ENCODE measurements at places on chromosomes 11 and 22.
A peak's percentile ranks its signal among the peaks of the same experiment; 100 is the strongest.

GRCh38 chr22:49960159-49961004 is at the start of gene PIM3:
Gene PIM3, plus strand, starts transcription at chr22:49960772. Its CDS starts 176 bp downstream, at chr22:49960948.
- peak; percentile 97 for DNase-seq

DNA sequence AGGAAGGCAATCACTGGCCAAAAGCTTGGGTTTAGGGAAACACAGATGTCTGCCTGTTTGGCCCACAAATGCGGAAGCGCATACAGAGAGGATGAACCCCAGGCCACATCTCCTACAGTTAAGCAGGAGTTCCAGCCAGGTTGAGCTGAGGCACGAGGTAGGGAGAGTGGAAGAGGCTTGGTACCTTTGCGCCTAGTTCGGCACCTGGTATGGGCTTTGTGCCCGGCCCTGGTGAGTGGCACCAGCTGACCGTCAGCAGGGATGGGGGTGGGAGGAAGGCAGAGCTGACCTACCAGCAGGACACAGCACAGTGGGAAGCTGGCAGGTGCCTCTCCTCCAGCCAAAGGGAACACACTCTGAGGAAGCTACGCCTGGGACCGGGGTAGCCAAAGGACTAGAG is 57.6 kb downstream of the KCNC1 start:
- DNase-seq: no peak

DNA sequence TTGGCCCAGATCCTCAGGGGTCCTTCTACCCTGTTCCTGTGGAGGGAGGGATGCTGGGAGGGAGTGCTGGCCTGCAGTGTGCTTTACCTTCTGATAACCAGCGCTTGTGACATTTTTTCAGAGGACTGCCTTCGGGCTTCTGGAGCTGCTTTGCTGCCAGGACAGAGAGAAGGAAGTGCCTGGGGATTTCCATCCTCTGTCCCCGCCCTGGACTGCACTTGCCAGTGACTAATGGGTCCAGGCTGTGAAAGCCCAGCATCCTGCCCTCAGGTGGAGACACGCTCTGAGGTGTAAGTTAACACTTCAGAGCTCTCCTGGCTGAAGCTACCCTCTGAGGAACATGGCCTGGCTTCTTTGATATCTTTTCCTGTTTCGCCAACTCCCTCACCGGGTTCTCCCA is 158.7 kb upstream of the SYT13 start:
- no peak for DNase-seq

GRCh38 chr11:105229761-105230160 is 90.2 kb upstream of the CARD18 start:
- no peak for DNase-seq

GRCh38 chr22:47423861-47424820 is 661.7 kb downstream of the TBC1D22A start:
- DNase-seq: no peak

GRCh38 chr22:46011627-46012181 is 34.7 kb upstream of the WNT7B start:
- no peak for DNase-seq

DNA sequence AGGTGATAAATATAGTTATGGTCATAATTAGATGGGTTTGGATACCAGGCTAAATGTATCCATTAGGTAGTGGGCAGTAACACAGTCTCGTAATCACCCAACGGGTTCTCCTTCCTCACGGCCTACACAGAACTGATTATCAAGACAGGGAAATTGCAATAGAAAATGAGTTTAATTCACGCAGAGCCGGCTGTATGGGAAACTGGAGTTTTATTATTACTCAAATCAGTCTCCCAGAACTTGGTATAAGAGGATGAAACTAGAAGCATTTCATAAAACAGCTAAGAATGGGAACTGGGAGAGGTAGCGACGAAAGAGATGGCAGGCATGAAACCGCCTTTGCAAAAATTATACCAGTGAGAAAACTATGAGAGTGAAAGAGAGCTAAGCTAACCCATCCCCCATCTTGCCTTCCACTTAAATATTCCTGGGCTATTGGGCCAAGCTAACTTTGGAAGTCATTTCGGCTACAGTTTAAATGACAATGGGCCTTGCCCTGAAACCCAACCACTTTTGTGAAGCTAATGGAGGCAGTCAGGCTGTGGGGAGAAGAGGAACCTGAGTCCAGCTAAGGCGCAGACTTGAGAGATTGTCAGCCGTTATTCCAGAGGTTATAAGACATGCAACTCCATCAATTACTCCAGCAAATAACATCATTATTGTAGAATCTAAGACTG is 29.6 kb downstream of the CTSC start:
- no peak for DNase-seq

DNA sequence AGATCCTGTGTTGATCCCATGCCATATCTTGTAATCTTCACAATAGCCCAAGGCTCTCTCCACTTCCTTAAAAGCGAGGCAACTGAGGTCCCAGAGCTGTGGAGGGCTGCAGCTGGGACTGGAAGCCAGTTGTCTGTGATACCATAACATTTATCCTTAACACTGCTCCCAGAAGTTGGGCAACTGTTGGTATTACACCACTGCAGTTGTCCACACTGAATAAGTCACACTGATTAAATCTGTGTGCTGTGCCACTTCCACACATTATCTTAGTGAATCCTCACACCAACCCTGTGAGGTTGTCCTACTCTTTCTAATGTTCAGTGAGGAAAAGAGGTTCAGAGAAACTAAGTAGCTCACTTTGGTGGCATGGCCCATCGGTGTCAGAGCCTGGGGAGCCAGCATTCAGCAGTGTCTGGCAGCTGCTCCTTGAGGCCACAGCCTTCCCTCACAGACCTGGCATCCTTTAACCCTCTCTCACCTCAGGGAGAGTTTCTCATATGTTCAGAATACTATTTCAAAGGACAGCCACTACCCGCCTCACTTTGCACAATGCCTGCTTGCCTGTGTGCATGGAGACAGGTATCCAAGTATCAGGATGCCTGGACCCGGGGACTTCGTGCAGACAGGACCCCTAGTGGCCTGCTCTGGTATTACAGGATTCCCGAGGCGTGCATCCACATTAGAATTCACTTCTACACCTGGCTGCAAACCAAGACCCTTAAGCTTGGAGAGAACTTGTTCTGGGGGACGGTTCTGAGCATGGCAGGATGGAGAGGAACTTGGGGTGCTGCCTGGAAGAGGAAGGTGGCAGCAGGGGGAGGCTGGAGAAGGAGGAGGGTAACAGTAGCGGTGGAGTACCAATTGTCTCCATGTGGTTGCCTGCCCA is 221.9 kb upstream of the TBCEL start:
- DNase-seq: peak; percentile 53

DNA sequence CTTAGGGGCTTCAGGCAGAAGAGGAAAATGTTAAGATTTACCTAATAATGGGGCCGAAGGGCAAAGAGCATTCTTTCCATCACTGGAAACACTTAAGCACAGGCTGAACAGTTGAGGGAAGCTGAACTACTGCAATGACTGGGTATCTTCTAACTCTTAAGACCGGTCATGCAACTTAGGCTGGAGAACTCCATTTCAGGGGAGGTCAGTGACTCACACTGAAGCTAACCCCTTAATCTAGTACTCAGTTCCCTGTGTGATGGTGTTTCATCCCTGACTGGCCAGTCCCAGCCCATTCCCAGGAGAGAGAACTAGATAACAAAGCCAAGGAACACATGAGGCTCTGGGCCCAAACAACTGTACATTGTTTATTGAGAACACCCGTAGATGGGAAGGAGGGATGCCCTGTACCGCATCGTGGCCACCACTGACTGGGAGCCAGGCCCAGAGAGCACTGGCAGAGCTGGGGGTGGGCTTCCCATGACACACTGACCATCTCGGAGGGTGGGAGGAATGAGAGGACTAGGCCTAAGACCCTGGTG is 10.5 kb downstream of the RPL27A start:
- DNase-seq: no peak

GRCh38 chr11:15911377-15912044 is 444.8 kb downstream of the SOX6 start:
- DNase-seq: no peak

DNA sequence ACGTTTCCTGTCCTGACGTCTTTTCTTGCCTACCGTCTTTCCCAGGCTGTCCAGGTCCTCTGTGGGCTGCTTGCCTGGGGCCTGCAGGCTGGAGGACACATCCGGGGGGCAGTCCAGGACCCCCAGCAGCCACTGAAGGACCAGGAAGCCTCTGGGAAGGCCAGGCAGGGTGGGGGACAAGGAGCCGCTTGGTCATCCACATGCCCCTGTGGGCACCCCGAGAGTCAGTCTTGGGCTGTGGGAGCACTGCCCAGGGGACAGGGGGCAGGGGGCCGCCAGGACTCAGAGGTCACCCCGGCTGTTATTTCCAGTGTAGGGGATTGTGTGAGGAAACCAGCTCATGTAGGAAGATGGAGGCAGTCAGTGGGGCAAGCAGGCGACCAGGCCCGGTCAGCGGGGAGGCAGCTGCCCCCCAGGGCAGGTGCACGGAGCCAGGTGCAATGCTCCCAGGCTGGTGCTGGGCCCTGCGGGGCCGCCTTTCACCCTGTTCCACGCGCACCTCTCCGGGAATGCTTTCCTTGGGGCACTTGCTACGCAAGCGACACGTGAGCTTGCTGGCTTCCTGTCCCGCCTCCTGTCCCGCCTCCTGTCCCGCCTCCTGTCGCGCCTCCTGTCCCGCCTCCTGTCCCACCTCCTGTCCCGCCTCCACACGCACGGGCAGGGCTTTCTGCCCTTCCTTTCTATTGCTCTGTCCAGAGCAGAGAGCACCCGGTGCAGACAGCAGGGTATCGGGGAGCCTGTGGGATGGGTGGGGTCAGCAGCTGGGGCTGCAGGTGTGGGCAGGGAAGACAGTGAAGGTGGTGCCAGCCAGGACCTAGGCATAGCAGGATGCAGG is 39.5 kb downstream of the MUC5B start:
- DNase-seq: no peak

GRCh38 chr11:33045551-33046255 is 6.3 kb downstream of the TCP11L1 start:
- no peak for DNase-seq

GRCh38 chr11:8288824-8289491 is 25.3 kb upstream of the LMO1 start:
- no peak for DNase-seq

GRCh38 chr22:19419464-19420178 is 11.9 kb downstream of the HIRA start:
- DNase-seq: no peak

DNA sequence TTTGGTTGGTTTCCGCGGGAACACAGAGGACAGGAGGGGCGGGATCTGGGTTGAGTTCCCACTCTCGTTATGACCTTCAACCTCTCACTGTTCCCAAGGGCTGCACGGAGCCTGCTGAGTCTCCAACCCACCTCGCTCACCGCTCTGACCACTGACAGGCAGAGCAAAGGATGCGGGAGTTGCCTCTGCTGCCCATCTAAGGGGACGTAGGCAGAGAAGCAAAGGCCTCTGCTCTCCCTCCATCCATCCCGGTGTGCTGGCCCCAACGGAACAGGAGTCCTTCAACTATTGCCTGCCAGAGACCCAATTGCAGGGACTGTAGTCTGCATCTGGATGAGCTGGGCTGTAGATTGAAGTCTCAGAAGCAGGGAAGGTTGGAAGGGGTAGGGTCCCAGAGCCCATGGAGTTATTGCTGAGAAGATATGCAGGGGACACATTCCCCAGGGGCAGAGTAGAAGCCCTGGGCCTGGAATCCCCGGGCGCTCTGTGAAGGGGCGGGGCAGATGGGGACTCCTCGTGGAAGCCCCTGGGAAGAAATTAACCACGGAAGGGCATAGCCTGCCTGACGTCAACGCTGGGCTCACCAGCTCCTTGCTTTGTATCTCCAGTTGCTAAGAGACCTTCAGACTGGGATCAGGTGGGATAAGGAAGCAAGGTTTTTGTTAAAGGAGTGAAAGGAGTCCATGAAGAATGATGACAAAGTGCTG is 12.7 kb upstream of the FXYD2 start:
- DNase-seq: no peak

GRCh38 chr11:91293119-91293518 is 931.5 kb upstream of the FAT3 start:
- no peak for DNase-seq

DNA sequence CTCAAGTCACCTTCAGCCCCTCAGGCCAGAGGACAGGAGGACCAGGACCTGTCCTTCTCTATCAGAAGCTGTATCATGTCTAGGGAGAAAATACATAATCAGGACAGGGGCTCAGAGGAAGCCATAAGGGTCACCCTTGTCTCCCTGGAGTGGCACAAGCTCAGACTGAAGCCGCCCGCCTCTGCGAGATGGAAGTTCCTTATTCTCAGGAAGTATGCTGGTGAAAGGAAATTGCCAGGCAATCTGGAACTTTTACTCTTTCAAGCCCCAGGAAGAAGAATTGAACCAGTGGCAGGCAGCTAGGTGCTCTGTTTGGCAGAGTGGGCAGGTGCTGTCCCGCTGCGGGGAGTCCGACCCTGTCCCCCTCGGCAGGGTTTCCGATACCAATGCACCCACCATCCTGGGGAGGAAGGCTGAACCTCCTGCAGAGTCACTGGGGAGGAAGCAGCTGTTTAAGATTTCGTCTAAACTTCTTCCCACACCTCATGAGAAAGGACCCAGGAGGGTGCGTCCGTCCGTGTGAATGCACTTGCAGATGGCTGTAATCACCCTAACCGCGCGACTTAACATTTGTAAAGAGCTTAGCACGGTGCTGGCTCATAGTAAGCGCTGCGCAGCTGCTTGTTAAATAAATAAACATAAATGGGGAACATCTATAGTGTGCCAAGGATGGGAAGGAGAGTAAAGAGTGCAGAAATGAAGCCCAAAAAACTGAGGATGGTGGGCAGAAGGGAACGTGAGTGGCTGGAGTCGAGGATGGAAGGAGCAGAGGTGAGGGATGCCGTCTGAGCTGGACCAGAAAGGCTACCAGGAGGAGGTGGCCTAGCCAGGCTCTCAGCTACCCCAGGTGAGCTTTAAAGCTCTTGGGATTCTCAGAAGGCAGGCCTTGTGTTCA is 5.0 kb upstream of the ANO1 start:
- DNase-seq: no peak

DNA sequence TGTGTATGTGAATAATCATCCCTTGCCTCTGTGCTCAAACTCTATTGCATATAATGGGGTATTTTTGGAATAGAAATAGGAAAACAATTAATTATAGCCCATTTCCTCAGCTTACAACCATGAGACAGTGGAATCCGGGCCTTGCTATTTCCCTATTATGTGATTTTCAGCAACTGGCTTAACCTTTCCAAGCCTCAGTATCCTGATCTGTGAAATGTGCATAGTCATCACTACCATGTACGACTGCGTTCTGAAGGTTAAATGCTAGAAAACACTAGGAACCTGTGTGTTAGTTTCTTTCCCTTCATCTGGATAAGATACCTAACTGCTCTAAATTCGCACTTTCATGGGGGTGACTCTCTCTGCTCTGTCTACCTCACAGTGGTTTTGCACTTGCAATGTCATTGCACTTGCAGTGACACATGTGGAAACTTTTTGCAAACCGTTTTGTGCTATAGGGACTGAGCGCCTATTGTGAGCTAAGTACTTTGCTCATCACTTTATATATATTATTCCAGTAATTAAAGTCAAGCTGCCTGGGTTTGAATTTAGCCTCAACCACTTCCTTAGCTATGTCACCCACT is 48.3 kb downstream of the IRAG1 start:
- no peak for DNase-seq

DNA sequence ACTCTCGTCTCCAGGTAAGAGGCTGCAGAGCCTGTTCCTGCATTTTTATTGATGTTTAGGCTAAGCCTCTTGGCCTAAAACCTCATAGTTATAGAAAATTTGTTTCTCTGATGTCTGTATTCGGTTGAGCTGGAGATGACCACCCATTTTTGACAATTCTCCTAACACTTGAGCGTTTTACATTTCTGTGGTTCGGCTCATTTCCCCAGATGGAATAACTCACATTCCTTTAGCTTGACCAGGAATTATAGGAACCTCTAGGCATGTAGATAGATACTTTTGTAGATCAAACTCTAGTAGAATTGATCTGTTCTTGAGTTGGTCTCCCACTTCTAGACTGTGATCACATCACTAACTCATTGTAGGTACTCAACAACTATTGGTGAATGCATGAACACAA is 172.6 kb upstream of the CADM1 start:
- peak; percentile 71 for DNase-seq
